8988T (cell line): ENCODE measurements at places on chromosomes 2 and 18.

DNA sequence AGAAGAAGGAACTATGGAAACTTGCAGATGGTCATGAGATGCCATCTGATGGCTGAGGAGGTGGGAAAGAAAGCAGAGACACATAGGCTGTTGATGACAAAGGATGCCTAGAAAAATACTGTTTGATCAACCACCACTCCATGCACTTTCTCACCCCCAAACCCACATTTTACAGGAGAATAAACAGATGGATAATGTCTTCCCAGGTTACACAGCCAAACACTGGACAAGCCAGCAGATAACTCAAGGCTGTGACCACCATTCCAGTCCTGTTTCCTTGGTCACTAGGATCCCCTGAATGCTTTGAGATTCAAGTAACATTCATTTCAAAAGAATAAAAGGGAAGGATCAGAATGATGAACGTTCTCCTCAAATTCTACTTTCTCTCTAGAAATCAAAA, 733.0 kb upstream of the SOX11 start:
- no peak for DNase-seq

DNA sequence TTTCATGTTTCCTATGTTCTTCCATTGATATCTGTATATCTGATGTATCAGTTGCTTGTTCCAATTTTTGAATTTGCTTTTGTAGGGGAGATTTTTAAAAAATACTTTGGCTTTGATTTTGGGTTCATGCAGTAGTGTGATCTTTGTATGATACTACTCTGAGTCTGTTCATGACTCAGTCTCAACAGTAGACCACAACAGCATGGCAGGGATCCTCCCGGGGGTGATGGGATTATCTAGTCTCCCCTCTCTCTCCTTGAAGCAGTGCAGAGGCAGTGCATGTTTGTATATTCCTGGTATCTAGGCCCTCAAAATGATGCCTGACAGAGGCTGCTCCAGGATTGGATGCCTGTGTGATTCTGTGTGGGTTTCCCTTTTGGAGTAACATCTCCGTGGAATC, 55.3 kb downstream of the G6PC2 start:
- DNase-seq = no peak

DNA sequence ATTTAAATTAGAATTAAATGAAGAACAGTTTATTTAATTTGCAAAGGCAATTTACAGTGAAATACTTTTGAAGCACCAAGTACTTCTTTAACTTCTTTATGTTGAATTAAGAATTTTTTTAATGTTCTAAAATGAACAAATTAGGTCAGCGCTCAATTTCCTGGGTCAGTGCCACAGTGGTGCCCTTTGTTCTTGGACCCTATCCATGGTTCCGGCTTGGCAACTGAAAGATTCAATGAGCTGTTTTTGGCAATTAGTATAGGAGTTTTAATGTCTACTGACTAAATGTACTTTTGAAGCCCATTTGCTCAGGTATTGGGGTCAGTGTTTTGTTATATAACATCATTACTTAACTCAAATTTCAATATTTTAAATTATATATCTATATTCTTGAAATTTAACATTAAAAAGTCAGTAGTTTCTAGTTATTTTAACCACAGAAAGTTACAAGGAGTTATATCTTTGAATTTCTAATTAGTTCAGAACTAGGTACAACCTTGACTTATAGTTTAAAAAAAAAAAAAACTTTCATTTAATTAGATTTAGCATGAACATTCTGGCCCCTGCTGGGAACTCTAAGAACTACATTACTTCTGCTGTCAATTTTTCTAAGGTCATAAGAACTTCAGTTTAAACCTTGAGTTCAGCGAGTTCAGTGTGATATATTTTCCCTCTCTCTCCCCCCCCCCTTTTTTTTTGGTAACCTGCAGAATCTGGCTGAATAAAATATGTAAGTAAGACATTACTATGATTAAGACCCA, 7.6 kb upstream of the MSTN start:
- DNase-seq = no peak

DNA sequence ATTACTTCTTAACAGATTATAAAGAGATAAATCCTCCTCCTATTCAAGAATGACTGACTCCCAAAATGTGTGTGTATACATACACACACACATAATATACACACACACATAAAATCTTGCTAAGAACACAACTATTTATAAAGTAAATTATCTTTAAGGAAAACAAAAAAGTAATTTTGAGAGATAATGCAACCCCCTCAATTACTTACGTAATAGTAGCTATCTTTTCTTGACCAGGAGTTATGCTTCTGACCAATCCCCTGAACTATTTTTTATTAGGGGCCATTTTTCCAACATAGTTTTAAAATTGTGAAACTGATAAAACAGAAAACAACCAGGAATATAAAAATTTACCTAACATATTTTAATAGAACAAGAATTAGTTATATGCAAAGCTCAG, 113.0 kb upstream of the CHRNA1 start:
- DNase-seq = no peak

DNA sequence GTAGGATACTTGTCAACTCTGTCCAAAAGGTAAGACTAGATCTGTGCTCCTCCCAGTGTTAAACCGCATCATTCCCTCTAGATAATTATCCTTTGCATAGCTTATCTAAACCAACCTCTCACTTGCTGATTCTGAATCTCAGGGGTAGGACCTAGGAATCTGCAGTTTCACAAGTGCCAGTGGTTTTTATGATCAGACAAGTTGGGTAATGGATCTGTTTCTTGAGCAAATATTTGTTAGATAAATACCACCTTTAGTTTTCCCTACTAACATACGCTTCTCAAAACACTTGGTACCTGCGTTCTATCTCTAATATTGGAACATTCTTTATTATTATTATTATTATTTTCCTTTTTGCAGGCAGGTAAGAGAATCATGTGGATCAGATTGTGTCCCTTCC, 439.9 kb downstream of the PTPRM start:
- no peak for DNase-seq

DNA sequence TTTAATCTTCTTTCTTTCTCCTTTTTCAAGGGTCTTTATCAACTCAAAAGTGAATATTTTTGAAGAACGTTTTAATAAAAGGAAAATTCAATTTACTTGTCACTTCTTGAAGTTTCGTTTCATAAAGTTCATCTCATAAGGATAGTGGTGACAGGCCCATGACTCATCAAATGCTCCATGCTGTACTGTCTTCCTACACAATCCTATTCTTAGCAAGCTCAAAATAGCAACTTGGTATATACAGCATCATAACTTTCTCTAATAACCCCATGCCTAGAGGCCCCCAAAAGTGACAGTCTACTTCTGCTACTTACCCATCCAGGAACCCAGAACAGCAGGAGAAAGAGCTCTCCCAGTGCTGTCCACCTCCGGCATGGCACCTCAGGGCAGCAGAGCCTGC, 7.7 kb downstream of the FBXO15 start:
- DNase-seq = no peak

- no peak for DNase-seq
Observed at GRCh38 chr2:233164128-233164635, 87.3 kb upstream of the ATG16L1 start.

GRCh38 chr2:240248721-240249422, 108.4 kb upstream of the OTOS start:
- DNase-seq = no peak

DNA sequence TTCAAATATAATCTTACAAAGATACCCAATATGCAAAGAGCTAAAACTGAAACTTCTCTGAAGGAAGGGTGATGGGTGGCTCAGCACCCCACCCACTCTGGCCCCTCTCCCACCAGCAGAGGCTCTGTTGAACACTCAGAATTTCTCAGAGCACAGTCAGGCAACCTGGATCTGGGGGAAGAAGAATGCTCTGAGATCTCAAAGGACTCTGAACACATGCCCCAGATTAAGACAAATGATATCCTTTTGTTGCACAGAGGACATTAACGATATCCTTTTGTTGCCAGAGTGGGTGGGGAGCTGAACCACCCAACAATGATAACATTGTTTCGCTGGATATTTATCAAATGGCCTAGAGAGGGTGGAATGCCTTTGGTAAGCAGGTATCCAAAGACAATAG, 104.8 kb downstream of the LBH start:
- DNase-seq = no peak

- DNase-seq = no peak
Observed at GRCh38 chr18:7256618-7257425, 25.9 kb downstream of the LRRC30 start.

- no peak for DNase-seq
Observed at GRCh38 chr2:60531701-60532133, 21.7 kb downstream of the BCL11A start.

GRCh38 chr2:178163395-178163794, 30.9 kb upstream of the OSBPL6 start:
- no peak for DNase-seq

- no peak for DNase-seq
Observed at GRCh38 chr2:95034221-95034620, 8.7 kb downstream of the MAL start.

DNA sequence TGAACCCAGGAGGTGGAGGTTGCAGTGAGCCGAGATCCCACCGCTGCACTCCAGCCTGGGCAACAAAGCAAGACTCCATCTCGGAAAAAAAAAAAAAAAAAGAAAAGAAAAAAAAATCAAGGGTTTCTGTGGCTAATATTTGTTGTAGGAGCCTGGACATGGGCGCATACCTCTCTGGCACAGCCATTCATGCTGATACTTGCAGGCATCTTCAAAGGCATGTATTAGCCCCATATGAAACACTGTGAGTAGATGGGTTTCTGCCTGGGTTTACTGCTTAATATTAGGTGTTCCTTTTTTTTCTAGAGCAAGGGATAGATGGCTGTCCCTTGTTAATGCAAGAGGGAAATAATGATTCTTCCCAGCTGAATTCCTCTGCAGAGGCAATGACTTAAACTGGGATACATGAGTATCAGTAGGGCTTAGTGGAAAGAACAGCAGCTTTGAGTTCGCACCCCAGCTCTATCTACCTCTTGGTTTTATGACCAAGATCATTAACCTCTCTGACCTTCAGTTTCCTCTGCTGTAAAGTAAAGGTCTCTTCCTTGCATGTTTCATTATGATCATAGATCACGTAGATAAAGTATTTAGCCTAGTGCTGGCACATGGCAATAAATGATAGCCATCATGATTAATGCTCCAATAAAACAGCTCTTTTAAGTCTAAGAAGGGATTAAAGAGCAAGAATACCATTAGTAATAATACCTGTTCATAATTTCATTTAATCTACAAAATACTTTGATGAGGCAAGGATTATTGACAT, 4.5 kb upstream of the ATL2 start:
- DNase-seq = no peak

GRCh38 chr18:58405107-58405898, 223.6 kb downstream of the ALPK2 start:
- no peak for DNase-seq

GRCh38 chr2:37833423-37833822, 91.7 kb upstream of the RMDN2 start:
- DNase-seq = no peak

DNA sequence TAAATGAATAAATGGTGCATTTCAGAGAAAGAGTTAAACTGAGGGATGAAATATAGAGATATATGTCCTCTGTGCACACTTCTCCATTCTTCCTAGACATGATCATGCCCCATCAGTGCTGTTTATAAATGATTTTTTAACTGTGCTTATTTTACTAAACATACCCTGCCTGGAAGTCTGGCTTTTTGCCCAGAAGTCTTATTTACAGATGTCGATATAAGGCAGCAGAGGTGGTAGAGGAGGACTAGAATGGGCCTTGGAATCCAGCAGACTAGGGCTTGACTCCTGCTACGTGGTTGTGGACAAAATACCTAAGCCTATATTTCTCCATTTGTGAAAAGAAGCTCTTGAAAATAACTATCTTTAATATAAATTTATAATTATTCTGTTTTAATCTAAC, 355.5 kb downstream of the RAD51AP2 start:
- DNase-seq = no peak

DNA sequence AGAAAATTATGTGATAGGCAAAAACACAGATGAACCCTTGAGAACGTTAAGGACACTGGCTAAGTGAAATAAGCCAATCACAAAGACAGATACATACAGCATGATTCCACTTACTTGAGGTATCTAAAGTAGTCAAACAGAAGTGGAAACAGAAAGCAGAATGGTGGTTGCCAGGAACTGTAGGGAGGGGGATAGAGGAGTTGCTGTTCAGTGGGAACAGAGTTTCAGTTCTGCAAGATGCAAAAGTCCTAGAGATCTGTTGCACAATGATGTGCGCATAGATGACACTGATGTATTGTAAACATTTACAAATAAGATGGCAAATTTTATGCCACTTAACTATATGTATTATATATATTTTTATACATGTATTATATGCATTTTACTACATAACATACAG, 59.7 kb downstream of the POLE4 start:
- DNase-seq = no peak

DNA sequence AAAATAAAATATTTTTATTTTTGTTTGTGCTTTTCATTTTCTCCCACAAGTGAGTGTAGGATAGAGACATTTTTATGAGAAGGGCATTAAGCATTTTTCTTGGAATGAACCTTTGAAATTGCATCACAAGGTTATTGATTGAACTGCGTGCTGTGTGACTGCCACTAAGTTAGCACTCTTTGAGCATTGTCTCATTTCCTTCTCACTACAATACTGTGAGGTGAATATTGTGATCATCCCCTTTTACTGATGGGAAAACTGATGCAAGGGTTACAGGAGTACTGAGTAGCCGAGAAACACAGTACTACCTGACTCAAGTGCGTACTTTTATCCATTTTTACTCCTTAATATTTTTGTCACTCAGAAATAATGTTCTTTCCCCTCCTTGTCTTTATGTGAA, 2.0 kb downstream of the NBEAL1 start:
- DNase-seq = no peak

DNA sequence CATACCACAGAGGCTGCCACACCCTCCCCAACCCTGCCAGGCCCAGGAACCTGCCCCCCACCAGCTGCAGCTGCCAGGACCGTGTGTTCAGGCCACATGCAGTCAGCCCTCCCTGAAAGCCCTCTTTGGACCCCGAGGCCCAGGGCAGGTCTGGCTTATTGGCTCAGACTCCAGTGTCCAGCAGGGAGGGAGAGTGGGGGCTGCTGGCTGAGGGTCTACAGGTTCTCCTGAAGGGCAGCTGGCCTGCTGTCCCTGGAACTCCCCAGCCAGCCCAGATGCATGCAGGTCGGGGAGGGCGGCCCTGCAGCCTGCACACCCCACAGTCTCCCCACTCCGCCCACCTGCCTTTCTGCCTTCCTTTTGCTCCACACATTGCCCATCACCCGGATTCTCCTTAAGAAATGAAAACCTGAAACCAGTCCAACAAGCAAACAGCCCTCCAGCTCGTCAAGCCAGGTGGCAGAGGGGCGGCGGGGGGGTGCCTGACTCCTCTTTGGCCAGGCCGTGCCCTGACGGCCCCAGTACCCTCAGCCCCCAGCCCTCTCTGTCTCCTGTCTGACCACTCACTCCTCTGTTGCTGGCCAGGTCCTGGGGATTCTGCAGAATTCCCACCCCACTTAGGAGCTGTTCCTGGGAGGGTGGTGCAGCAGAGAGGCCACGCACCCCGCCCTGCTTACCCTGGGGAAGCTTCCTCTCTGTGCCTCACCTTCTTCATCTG, 18.0 kb downstream of the GPR35 start:
- peak; percentile 23 for DNase-seq
